ENCODE measurements at places on chromosomes 7 and 10.

DNA sequence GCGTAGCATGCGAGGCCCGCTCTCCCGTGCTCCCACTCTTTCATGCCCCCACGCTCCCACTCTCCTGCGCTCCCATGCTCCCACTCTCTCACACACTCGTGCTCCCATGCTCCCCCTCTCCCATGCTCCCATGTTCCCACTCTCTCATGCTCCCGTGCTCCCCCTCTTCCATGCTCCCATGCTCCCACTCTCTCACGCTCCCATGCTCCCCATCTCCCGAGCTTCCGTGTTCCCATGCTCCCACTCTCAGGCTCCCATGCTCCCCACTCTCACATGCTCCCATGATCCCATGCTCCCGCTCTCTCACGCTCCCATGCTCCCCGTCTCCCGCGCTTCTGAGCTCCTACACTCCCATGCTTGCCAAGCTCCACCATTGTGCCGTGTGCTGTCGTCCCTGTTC is 84.4 kb upstream of the ANLN start:
- no peak for DNase-seq

GRCh38 chr7:143013473-143013872 is 13.5 kb downstream of the OR9A2 start:
- no peak for DNase-seq

- DNase-seq, result no peak
Observed at GRCh38 chr10:69869291-69869961, 67.7 kb downstream of the COL13A1 start.

DNA sequence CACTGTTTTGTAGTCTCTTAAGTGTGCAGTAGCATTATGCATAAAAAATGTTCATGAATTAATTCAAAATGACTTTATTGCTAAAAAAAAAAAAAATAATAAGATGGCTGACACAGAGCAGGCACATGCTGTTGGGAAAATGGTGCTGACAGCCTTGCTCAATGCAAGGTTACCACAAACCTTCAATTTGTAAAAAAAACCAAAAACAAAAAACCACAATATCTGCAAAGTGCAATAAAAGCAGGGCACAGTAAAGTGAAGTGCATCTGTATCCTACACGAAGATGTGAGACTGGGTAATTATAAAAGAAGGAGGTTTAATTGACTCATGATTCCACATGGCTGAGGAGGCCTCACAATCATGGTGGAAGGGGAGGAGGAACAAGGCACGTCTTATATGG is 185.8 kb downstream of the USP6NL start:
- DNase-seq, result no peak

- no peak for DNase-seq
Observed at GRCh38 chr7:120639884-120640283, 218.1 kb downstream of the TSPAN12 start.

- no peak for DNase-seq
Observed at GRCh38 chr7:106979551-106980357, 64.8 kb upstream of the PRKAR2B start.

- DNase-seq, result no peak
Observed at GRCh38 chr7:131110297-131111080, 217.2 kb upstream of the MKLN1 start.

DNA sequence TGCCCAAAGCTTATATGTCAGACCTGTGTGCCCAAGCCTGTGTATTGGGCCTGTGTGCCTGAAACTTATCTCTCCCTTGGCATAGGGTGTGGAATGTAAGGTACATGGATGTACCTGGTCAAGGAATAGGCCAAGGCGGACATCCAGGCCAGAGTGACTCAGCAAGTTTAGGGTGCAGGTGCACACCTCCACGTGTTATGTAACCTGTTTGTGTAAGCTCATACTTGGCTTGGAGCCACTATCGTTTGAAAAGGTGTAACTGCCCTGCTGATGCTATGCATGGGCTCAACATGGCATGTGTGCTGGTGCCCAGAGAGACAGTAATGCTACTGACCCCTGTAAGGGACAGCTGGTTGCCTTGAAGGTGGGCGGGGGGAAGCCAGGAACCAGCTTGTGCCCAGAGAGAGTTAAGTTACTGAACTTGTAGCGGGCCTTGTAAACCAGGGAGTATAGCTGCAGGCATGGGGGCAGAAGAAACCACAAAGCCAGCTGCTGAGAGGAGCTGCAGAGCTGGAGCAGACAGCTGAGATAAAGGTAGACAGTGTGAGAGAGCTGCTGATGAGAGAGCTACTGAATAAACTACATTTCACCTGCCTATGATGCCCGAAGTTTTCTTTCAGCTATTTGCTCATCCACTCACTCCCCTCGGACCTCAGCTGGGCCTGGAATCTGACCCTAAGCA is 656.4 kb upstream of the ZWINT start:
- DNase-seq, result no peak
